Hair follicle dermal papilla cell (primary cell): ENCODE measurements at places on chromosomes 13 and 19. TPM values are rescaled to one million over a fixed set of nuclear protein-coding genes. Genes with fewer than 3 reads are reported as not detected.

PRODH2 gene
- not detected in 2 replicates for total RNA-seq

KIR3DL1 gene
- total RNA-seq: not detected in 2 replicates

RAB20 gene
- 3.0 and 3.6 TPM in 2 replicates for total RNA-seq

ERVV-1 gene
- not detected in 2 replicates for total RNA-seq

PTH2 gene
- not detected in 2 replicates for total RNA-seq

THSD8 gene
- not detected in 2 replicates for total RNA-seq

GTF2F1 gene
- 45.9 and 46.8 TPM in 2 replicates for total RNA-seq

FXYD5 gene
- 53.2 and 73.8 TPM in 2 replicates for total RNA-seq

ADM5 gene
- total RNA-seq: 0.36 and 1.1 TPM in 2 replicates

TRIM13 gene
- 23.7 and 29.0 TPM in 2 replicates for total RNA-seq

PLEKHA4 gene
- 15.7 and 20.8 TPM in 2 replicates for total RNA-seq

TCF3 gene
- total RNA-seq: 69.8 and 102 TPM in 2 replicates

METTL21C gene
- not detected in 2 replicates for total RNA-seq

LILRB2 gene
- not detected in 2 replicates for total RNA-seq

IRGC gene
- total RNA-seq: not detected in 2 replicates

PLEKHG2 gene
- 41.0 and 41.9 TPM in 2 replicates for total RNA-seq

MPND gene
- 5.3 and 5.4 TPM in 2 replicates for total RNA-seq

ZNF433 gene
- 3.8 and 4.2 TPM in 2 replicates for total RNA-seq

SIGLEC12 gene
- not detected in 2 replicates for total RNA-seq

CLC gene
- not detected in 2 replicates for total RNA-seq

URAD gene
- not detected in 2 replicates for total RNA-seq

SMIM44 gene
- not detected in 2 replicates for total RNA-seq

USHBP1 gene
- not detected in 2 replicates for total RNA-seq

PNMA8B gene
- 1.1 and 2.9 TPM in 2 replicates for total RNA-seq

VSIG10L gene
- 0.49 and 0.81 TPM in 2 replicates for total RNA-seq

ZNF765 gene
- total RNA-seq: 16.1 and 16.5 TPM in 2 replicates

CEACAM5 gene
- total RNA-seq: not detected in 2 replicates

ZNF418 gene
- 3.9 and 6.3 TPM in 2 replicates for total RNA-seq

NANOS3 gene
- total RNA-seq: 0.49 TPM in 1 of 2 replicates, not detected in the other

NXNL1 gene
- not detected in 2 replicates for total RNA-seq

ZNF222 gene
- 6.2 and 6.9 TPM in 2 replicates for total RNA-seq

CEACAM6 gene
- not detected in 2 replicates for total RNA-seq

SEMA6B gene
- total RNA-seq: 0.12 and 0.49 TPM in 2 replicates

ALOX5AP gene
- not detected in 2 replicates for total RNA-seq

ZNF426 gene
- 29.9 and 30.5 TPM in 2 replicates for total RNA-seq

CLDND2 gene
- not detected in 2 replicates for total RNA-seq

ATP1A3 gene
- not detected in 2 replicates for total RNA-seq

OR7A17 gene
- not detected in 2 replicates for total RNA-seq

RFX2 gene
- total RNA-seq: 18.3 and 19.9 TPM in 2 replicates

CEACAM7 gene
- total RNA-seq: not detected in 2 replicates

ZNF625 gene
- 9.2 and 9.4 TPM in 2 replicates for total RNA-seq

FFAR2 gene
- not detected in 2 replicates for total RNA-seq

SHANK1 gene
- 10.4 and 14.0 TPM in 2 replicates for total RNA-seq

CYP2S1 gene
- not detected in 2 replicates for total RNA-seq

ANGPTL8 gene
- total RNA-seq: not detected in 2 replicates

ADGRE1 gene
- not detected in 2 replicates for total RNA-seq

S1PR5 gene
- not detected in 2 replicates for total RNA-seq

ACOD1 gene
- not detected in 2 replicates for total RNA-seq

ICAM4 gene
- total RNA-seq: 0.24 and 0.32 TPM in 2 replicates

CACNG8 gene
- not detected in 2 replicates for total RNA-seq
